ENCODE measurements at places on chromosomes 2 and 18. TPM values are rescaled to one million over a fixed set of nuclear protein-coding genes. Genes with fewer than 3 reads are reported as not detected.

DDX18 gene
- 67.9 TPM for total RNA-seq

CCDC148 gene
- not detected for total RNA-seq

AFF3 gene
- total RNA-seq: 20.1 TPM

TGFA gene
- total RNA-seq: 1.9 TPM

ACTR1B gene
- total RNA-seq: 128 TPM

BMPR2 gene
- 111 TPM for total RNA-seq

DOK6 gene
- 2.0 TPM for total RNA-seq

SERPINB4 gene
- total RNA-seq: not detected

ZNF396 gene
- total RNA-seq: 0.95 TPM

DNA sequence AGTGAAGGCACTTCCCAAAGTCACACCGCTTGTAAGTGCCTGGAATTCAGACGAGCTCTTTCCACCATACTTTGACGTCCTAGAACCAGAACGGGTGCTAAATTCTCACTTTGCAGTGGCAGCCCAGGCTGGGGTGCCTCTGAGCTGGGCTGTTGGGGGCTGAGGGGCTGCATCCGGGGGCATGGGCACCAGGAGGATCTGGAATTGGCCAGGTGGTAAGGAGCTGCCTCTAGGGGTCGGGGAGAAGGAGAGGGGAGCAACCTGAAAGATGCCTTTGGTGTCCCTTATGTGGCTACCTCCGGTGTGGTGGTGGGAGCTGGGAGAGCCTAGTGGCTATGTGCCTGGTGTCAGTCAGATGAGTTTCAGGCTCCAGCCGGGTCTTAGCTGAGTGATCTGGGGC is 7.1 kb downstream of the ATOH8 start:
- DNase-seq: no peak
- H3K36me3 ChIP-seq: peaks cover 23% of the 10 kb centered on the region
- peak overlapping the region; percentile 88 for H3K4me3 ChIP-seq
- peak overlapping the region; percentile 55 for H3K27ac ChIP-seq
- H3K27me3 ChIP-seq: no peaks in the 10 kb centered on the region

DNA sequence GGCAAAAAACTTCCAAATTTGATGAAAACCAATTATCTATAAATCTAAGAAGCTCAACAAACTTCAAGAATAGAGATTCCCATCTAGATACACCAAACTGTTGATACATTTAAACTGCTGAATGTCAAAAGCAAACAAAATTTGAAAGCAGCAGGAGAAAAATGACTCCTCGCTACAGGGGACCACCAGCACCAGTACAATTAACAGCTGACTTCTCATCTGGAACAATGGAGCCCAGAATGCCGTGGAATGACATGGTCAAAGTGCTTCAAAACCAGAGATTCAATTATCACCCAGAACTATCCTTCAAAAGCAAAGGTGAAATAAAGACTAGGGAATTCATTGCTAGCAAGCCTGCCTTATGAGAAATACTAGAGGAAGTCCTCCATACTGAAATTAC is 11.6 kb downstream of the SRSF7 start:
- H3K27ac ChIP-seq: no peak overlapping the region
- H3K4me3 ChIP-seq: no peak overlapping the region
- no peaks in the 10 kb centered on the region for H3K27me3 ChIP-seq
- H3K4me1 ChIP-seq: peaks cover 8% of the 10 kb centered on the region
- H3K36me3 ChIP-seq: peaks cover 20% of the 10 kb centered on the region

DNA sequence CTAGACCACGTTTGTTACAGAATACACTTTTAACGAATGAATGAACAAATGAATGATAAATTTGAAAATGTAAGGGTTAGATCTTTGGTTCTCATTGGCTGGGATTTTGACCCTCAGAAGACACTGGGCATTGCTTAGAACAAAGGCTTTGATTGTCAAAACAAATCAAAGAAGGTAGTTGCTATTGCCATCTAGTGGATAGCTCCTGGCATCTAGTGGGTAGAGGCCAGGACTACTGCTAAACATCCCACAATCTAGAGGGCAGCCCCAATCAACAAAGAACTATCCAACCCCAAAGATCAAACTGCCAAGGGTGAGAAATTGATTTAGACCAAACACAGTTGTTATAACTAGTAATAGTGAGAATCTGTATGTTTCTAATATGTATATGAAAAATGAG is 552.3 kb downstream of the KCNJ3 start:
- no peaks in the 10 kb centered on the region for H3K27me3 ChIP-seq
- H3K27ac ChIP-seq: no peak overlapping the region
- no peak overlapping the region for H3K4me3 ChIP-seq
- H3K36me3 ChIP-seq: no peaks in the 10 kb centered on the region

- H3K36me3 ChIP-seq: no peaks in the 10 kb centered on the region
- H3K4me1 ChIP-seq: no peaks in the 10 kb centered on the region
- H3K27me3 ChIP-seq: no peaks in the 10 kb centered on the region
- no peak for DNase-seq
- H3K27ac ChIP-seq: no peak overlapping the region
- no peak overlapping the region for H3K4me3 ChIP-seq
Measured at GRCh38 chr2:228344531-228344930, 163.0 kb upstream of the SPHKAP start.

DNA sequence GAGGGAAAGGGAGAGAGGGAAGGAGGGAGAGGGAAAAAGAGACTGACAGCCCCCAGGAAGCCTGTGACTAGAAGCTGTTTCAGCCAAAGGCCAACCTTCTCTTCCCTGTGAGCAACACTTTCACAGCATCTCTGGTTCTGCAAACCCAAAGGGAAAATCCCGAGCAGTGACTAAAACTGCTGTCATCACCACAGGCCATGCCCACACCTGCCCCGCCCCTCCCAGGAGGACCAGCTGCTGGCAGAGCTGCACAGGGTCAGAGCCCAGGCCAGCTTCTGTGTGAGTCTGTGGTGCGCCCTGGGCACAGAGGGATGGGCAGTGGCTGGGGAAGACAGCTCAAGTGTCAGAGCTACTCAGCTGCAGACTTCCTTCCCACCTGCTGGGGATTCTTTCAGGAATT is 64.9 kb upstream of the OTOS start:
- no peak overlapping the region for H3K4me3 ChIP-seq
- H3K4me1 ChIP-seq: no peaks in the 10 kb centered on the region
- no peaks in the 10 kb centered on the region for H3K27me3 ChIP-seq
- no peak overlapping the region for H3K27ac ChIP-seq
- no peaks in the 10 kb centered on the region for H3K36me3 ChIP-seq
- DNase-seq: no peak

- no peak for DNase-seq
- H3K4me3 ChIP-seq: no peak overlapping the region
- no peaks in the 10 kb centered on the region for H3K4me1 ChIP-seq
- no peaks in the 10 kb centered on the region for H3K36me3 ChIP-seq
Measured at GRCh38 chr2:4139316-4139715, 435.9 kb downstream of the DCDC2C start.

- no peaks in the 10 kb centered on the region for H3K27me3 ChIP-seq
- no peak overlapping the region for H3K27ac ChIP-seq
- no peaks in the 10 kb centered on the region for H3K36me3 ChIP-seq
- H3K4me3 ChIP-seq: no peak overlapping the region
- no peak for DNase-seq
- no peaks in the 10 kb centered on the region for H3K4me1 ChIP-seq
Measured at GRCh38 chr2:239621611-239622010, 220.8 kb upstream of the HDAC4 start.

GRCh38 chr2:76080154-76080553 is 369.4 kb upstream of the GCFC2 start:
- DNase-seq: no peak
- H3K36me3 ChIP-seq: no peaks in the 10 kb centered on the region
- H3K4me1 ChIP-seq: no peaks in the 10 kb centered on the region
- H3K27ac ChIP-seq: no peak overlapping the region

DNA sequence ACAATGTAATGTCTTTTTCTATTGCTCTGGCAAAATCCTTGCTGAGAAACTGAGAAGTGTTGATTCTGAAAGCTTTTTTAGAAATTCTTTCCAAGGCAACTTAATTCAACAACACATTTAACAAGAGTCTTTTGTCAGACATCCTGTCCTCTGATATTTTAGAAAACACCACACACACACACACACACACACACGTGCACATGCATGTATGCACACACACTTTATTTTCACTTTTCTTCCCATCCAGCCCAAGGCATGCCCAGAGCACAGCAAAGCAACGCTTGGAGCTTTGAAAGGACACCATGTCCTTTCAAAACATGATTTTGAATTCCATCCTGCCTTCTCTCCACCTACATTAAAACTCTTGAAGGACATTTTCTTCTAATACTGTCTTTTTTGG is 116.1 kb downstream of the ATL2 start:
- no peak overlapping the region for H3K27ac ChIP-seq
- H3K4me3 ChIP-seq: peak overlapping the region; percentile 67
- no peaks in the 10 kb centered on the region for H3K27me3 ChIP-seq
- DNase-seq: no peak
- no peaks in the 10 kb centered on the region for H3K36me3 ChIP-seq

DNA sequence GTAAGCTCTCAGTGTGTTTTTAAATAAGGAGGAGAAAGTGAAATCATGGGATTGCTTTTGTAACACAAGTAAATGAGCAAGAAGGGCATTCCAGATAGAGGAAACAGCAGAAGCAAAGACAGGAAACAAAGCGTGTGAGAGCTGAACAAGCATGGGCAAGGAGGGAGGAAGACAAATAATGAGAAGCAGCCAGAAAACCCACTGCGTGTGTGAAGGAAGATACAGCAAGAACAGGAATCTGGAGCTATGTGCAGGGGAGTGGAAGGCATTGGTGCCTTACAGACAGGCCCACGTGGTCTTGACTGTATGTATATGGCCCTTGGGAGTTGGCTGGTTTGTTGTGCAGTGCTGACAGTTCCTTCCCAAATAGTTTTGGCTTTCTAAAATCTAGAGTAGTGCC is 88.6 kb downstream of the AAK1 start:
- H3K27me3 ChIP-seq: no peaks in the 10 kb centered on the region
- DNase-seq: no peak
- H3K4me3 ChIP-seq: no peak overlapping the region
- peaks cover 12% of the 10 kb centered on the region for H3K4me1 ChIP-seq

DNA sequence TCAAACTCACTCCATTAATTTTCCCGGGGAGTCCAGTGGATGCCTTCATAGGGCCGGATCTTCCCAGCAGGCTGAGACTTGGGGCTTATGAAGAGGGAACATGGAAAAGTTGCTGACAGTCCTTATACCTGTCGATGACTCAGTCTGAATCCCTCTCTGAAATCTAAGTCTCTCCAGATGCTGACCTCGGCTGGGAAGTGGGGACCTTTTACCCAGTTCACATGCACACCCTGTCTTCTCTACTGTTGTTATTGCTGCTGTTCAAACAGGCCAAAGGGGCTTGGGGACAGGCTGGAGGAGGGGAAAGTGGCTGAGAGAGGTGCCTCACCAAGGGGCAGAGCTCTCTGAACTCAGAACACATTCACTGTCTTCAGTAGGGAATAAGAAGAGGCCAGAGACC is 4.1 kb upstream of the TNP1 start:
- H3K27ac ChIP-seq: no peak overlapping the region
- H3K4me3 ChIP-seq: no peak overlapping the region
- H3K27me3 ChIP-seq: no peaks in the 10 kb centered on the region
- H3K4me1 ChIP-seq: no peaks in the 10 kb centered on the region
- no peak for DNase-seq

GRCh38 chr2:159200498-159200897 is 86.0 kb downstream of the WDSUB1 start:
- H3K36me3 ChIP-seq: no peaks in the 10 kb centered on the region
- H3K27me3 ChIP-seq: no peaks in the 10 kb centered on the region
- peaks cover 12% of the 10 kb centered on the region for H3K4me1 ChIP-seq
- DNase-seq: no peak

DNA sequence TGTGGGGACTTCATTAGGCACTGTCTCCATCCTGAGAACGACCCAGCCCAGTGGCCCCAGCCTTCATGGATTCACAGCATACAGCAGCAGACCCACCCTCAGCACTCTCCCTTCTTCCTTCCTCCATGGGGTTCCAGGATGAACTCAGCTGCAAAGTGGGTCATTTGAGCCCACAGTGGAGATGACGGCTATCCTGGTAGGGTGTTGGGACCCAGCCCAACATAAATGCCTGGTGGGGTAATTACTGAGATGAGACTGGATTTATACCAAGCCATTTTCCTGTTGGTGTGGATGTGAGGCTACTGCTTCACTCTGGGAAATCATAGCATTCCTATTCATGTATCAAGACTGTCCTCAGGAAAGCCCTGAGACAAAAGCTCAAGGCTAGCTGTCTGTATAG is 536.7 kb upstream of the TNP1 start:
- H3K27me3 ChIP-seq: no peaks in the 10 kb centered on the region
- no peaks in the 10 kb centered on the region for H3K36me3 ChIP-seq
- peaks cover 13% of the 10 kb centered on the region for H3K4me1 ChIP-seq
- H3K27ac ChIP-seq: peak overlapping the region; percentile 38

- H3K27me3 ChIP-seq: no peaks in the 10 kb centered on the region
- peak overlapping the region; percentile 55 for H3K4me3 ChIP-seq
- peak; percentile 38 for DNase-seq
- peaks cover 3% of the 10 kb centered on the region for H3K4me1 ChIP-seq
Measured at GRCh38 chr2:8004250-8004681, 677.6 kb upstream of the ID2 start.

DNA sequence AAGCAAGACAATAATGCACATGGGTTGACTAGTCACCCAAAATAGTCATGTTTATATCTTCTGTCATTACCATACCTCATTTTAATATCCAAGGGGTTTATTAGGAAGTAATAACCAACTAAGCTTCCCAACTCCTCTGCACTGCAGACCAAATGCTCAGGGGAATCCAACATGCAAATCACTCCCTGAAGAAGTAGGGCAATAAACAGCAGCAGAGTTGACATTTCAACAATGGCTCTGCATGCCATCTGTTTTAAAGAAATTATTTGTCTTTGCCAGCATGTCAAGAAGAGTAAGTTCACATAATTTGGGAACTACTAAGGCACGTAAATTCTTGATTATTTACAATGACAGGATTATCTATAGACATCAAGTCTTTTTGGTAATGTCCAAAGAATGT is 84.4 kb upstream of the LYPD1 start:
- H3K27me3 ChIP-seq: no peaks in the 10 kb centered on the region
- DNase-seq: no peak
- H3K4me1 ChIP-seq: no peaks in the 10 kb centered on the region
- no peak overlapping the region for H3K27ac ChIP-seq
- no peaks in the 10 kb centered on the region for H3K36me3 ChIP-seq

DNA sequence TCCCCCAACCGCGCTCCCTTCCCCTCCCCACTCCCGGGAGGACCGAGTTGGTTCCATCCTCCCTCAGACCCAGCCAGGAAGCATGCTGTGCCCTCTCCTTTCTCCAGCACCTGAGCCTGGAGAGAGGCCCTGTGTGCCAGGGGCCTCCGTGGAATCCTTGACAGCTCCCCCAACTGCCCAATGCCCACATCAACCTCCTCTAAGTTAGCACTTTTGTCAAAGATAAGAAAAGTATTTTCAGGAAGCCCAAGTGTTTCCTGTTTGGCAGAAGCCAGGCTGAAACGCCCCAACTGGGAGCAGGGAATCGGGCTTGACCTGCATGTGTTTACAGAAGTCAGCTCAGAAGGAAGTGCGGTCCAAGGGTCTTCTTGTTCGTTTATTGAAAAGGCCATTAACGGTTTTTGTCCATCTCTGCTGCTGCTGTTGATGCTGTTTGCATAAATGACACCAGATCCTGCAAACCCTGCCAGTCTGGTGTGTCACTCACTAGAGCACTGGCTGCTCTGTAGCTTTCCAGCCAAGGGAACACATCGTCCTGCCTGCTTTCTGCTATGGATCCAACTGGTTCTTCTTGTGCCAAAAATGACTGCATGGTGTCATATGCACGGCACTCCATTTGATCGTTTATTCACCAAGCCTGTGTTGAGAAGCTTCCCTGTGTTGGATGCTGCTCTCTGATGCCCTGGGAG is 35.4 kb upstream of the COL6A3 start:
- H3K27me3 ChIP-seq: no peaks in the 10 kb centered on the region
- H3K36me3 ChIP-seq: no peaks in the 10 kb centered on the region
- H3K4me3 ChIP-seq: peak overlapping the region; percentile 44
- peaks cover 14% of the 10 kb centered on the region for H3K4me1 ChIP-seq
- peak overlapping the region; percentile 91 for H3K27ac ChIP-seq

- DNase-seq: no peak
- H3K4me3 ChIP-seq: no peak overlapping the region
- no peak overlapping the region for H3K27ac ChIP-seq
Measured at GRCh38 chr2:11096591-11096990, 58.7 kb upstream of the SLC66A3 start.

Data from thoracic aorta (tissue), 2 donors.